ENCODE measurements at places on chromosomes 5 and 9. TPM values are rescaled to one million over a fixed set of nuclear protein-coding genes. Genes with fewer than 3 reads are reported as not detected.

- DNase-seq: no peak
Measured at GRCh38 chr9:91757782-91758181, 192.2 kb downstream of the ROR2 start.

- DNase-seq: no peak
Measured at GRCh38 chr9:88950341-88951154, 40.7 kb upstream of the S1PR3 start.

- DNase-seq: no peak
Measured at GRCh38 chr5:4373051-4373820, 766.9 kb upstream of the ADAMTS16 start.

DNA sequence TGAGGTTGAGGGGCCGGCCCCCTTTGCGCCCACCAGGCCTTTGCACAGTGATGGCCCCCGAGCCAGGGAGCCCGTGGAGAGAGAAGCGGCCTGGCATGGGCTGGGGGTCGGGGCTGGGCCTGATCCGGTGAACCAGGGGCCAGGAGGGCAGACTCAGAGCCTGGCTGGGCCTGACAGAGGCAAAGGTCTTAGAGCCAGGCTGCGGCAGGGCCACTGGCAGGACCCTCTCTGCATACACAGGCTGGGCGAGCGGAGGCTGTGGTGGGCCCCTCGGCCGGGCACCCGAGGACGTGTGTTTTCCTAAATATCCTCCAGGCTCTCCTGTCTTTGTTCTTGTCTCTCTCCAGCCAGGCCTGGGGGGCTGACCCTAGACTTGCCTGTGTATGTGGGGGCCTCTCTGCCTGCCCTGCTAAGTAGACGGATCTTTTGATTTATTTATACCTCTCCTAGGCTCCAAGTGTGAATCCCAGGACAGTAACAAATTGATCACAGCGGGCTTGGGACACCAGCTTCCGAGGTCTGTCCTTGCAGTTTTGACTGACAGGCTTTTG is 933 bp downstream of the NEK6 start:
- DNase-seq: no peak

DNA sequence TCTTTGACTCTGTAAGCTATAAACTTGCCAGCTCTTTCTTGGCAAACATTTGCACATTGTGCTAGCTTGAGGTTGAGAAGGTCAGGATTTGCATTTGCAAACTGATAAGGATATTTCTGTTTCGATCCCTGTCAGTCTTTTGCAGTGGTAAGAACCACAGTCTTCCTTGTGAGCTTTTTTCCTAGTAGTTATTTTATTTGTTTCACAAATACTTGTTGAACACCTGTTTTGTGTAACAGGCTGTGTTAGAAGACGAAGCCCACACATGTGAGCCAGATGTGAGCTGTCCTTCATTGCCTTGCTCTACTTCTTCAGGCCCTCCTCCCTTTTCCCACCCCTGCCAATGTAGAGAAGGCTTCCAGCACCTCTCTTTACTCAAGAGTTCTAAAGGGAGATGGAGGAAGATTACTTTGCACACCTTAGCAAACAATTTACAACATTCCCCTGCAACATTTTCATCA is 327.0 kb upstream of the KLF4 start:
- DNase-seq: no peak

- no peak for DNase-seq
Measured at GRCh38 chr9:84397822-84398221, 57.3 kb upstream of the SLC28A3 start.

Gene PPP2R2B
- 35.6 TPM for polyA plus RNA-seq

Gene RHOBTB3
- 44.6 TPM for polyA plus RNA-seq

Gene FOXD1
- polyA plus RNA-seq: not detected

Gene NEURL1B
- polyA plus RNA-seq: not detected

Gene ANKRD31
- not detected for polyA plus RNA-seq

All from immature natural killer cell (primary cell).